Activated CD4-positive, CD25-positive, alpha-beta regulatory T cell treated with anti-CD3 and anti-CD28 coated beads, Interleukin-2, amount 50 U/mL, for 16 hours (primary cell): ENCODE measurements at places on chromosomes 6 and 20.

DNA sequence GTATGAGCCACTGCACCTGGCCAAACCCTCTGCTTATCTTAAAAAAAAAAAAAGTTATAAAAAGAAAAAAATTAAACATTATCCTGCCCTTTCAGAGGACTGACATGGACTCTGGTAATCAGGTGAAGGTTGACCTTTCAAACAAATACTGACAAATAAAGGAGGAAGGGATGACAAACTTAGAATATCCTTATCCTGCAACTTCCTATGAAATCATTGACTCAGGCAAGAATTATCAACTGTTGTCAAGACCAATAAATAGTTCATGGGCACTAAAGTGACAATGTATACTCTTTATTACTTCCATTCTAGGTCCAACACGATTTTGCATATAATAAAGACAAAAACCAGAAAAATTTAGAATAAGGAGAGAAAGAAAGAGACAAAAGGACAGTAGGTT is 117.9 kb downstream of the KIF16B start:
- no peak for DNase-seq

DNA sequence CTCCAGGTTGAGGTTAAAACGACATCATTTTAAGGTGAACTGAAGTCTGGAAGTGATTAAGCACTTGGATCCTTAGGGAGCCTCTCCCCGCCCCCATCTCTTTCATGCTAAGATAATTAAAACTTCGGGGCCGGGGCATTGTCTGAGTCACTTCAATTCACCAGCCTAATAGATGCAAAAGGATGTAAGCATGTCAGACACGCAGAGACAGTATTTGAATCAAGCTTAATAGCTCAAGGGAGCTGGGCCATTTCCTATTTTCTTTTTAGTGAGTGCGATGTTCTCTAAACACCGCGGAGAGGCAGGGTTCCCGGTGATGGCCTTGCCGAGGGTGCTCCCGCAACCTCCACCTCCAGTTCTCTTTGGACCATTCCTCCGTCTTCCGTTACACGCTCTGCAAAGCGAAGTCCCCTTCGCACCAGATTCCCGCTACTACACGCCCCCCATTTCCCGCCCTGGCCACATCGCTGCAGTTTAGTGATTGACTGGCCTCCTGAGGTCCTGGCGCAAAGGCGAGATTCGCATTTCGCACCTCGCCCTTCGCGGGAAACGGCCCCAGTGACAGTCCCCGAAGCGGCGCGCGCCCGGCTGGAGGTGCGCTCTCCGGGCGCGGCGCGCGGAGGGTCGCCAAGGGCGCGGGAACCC is 516 bp upstream of the IRF4 start:
- no peak for DNase-seq

- DNase-seq, result no peak
Observed at GRCh38 chr20:21352703-21353102, 44.6 kb downstream of the NKX2-4 start.

DNA sequence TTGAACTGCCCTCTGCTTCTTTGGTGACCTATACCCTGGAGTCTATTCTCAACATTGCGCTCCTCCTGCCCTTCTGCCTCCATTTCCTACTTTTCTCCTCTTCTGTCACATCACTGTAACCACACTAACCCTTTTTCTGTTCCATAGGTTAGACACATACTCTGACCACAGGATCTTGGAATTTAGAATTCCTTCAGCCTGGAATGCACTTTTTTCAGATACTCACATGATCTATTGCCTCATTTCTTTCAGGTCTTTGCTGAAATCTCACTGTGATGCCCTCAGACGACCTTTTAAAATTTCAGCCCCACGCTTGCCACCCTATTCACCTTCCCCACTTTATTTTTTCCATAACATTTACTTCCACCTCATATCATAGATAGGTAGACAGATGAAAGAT is 5.1 kb downstream of the VNN1 start:
- DNase-seq, result no peak

DNA sequence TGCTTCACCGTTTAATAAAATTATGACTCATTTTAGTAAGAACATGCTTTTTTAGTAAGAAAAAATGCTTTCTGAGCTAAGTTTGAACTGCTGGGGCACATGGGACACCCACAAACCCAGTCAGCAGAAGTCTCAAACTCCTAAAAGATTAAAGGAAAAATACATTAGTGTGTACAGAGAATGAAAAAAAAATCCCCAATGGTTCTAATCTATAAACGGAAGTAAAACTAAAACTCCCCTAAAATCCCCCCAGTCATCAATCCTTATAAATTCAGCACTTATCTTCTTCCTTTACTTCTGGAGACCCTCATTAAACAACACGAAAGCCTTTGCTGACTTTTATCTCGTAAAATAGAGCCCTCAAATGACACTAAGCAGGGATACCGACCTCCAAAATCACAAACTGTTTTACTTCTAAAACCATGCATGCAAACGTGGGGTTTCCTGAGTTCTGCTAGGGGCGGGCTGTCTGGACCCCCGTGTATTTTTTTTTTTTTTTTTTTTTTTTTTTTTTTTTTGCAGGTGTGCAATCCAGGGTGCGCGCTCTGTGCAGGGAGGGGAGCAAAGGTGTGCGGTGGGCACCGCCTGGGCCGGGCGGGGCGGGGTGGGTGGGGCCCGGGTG is 1.1 kb upstream of the MYB start:
- DNase-seq, result no peak

GRCh38 chr6:16270178-16270794 is 31.9 kb downstream of the GMPR start:
- DNase-seq, result no peak

GRCh38 chr6:94361304-94362060 is 942.1 kb upstream of the EPHA7 start:
- DNase-seq, result no peak

- no peak for DNase-seq
Observed at GRCh38 chr6:18004256-18004985, 17.0 kb upstream of the KIF13A start.

DNA sequence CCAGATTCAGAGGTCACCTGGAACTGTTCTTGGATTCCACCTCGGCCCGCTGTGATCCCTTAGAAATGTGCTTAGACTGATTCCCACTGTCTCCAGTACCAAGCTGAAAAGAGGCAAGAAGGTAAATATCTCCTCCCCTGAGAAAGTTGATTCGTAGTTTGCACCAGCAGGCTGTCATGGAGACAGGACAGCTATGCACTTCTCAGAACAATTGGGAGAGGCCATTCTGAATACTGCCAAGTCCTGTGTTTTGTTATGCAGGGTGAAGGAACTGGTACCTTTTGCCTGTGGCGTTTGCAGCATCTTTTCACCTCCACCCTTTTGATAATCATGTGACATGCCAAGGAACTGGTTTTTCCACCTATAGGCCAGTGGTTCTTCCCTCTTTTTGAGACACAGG is 58.2 kb upstream of the RNGTT start:
- no peak for DNase-seq

GRCh38 chr6:165599121-165599520 is 63.9 kb downstream of the PDE10A start:
- no peak for DNase-seq

GRCh38 chr6:138211048-138211581 is 7.2 kb downstream of the PBOV1 start:
- no peak for DNase-seq

DNA sequence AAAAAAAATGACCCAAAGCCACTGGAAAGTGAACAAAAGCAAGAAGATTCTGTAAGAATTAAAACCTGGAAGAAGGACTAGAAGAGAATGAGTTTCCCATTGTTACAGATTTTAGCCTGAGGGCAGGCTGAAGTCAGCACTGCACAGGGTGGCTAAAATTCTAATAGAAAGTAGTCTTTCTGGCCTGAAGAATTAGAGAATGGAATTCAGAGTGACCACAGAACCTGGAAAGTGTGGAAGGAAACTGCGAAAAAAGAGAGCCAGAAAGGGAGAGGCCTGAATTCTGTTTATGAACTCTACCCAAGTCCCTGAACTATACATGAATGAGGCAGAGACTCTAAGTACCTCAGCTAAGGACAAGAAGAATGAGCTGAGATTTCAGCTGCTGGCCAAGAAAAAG is 38.9 kb upstream of the FILIP1 start:
- no peak for DNase-seq

- DNase-seq, result no peak
Observed at GRCh38 chr6:126955621-126956020, 162.8 kb upstream of the RSPO3 start.

GRCh38 chr6:137471986-137472385 is 22.2 kb downstream of the OLIG3 start:
- no peak for DNase-seq

DNA sequence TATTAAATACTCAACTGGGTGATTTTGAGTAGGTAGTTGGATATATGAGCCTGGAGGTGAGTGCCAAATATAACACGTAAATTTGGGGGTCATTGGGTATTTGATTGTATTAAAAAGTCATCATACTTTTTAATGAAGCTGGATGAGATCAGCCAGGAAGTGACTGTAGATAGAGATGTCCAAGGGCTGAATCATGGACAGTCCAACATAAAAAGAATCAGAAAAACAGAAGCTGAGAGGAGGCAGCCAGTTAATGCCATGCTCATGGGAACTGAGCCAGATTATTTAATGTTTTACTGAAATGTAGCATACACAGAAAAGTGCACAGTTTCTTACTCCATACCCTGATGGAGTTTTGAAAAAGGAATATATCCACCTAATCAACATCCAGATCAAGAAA is 435.5 kb upstream of the PLCB4 start:
- no peak for DNase-seq

GRCh38 chr6:161300823-161301222 is 27.0 kb upstream of the AGPAT4 start:
- DNase-seq, result no peak

GRCh38 chr6:87122477-87122876 is 27.6 kb upstream of the CGA start:
- no peak for DNase-seq

- no peak for DNase-seq
Observed at GRCh38 chr6:157830354-157831017, 7.4 kb downstream of the SNX9 start.

GRCh38 chr20:55714736-55715135 is 290.6 kb downstream of the CBLN4 start:
- DNase-seq, result no peak

DNA sequence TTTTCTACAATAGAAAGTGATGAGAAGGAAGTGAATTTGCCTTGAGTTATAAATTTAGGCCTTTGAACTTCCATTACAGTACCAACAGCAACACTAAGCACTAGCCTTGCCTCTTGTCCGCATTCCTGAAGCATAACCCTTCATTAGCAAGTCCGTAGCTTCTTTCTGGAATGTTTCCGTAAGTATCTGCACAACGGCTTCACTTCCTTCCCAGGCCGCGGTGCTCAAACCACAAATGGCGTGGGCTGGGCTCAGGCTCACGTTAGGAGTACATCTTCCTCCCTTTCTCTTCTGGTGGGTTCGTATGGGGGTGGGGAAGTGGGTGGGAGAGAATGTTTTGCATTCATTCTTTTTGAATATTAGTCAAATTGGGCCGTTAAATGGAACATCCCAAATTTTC is 193.8 kb upstream of the SNX9 start:
- no peak for DNase-seq

DNA sequence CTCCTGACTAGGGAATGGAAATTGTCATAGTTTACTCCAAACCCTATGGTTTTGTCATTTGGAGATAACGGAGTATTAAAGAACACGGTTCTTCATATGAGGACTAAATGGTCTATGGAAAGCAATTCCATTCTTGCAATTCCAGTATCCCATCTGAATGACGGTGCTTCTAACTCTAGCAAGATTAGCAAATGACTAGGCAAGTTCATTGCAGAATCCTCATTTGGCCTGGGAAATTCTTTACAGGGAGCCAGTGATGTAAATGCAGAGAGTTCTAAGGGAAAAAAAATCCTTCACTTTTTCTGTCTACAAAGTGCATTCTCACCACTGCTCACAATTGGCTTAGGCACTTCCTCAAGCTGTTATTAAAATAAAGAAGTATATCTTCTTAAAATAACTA is 111.5 kb downstream of the MOXD1 start:
- DNase-seq, result no peak

DNA sequence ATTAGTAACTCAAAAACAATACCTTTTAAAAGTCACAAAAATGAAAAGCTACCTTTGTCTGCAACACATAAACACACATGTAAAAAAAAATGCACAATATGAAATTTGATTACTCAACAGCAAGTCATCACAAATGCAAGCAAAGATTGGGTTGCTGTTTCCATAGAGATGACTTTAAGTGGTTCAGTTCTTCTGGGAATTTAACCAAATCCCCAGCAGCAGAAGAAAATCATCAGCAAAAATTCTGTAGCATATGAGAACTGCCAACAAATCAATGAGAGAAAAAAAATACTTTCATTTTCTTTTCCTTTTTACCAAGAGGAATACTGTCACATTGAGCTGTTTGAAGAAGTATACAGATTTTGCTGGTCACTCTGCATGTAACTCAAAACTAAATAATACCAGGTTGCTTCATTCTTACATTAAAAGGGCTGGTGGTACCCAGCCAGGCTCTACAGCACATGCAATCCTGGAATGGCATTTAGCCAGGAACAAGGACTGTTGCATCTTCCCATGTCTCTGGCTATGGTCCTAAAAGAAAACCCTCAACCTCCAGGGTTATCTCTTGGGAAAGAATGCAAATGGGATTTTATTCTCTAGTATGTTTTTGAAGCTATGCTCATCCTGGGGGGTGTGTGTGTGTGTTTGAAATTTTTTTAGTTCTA is 158.3 kb downstream of the OPRM1 start:
- DNase-seq, result no peak

DNA sequence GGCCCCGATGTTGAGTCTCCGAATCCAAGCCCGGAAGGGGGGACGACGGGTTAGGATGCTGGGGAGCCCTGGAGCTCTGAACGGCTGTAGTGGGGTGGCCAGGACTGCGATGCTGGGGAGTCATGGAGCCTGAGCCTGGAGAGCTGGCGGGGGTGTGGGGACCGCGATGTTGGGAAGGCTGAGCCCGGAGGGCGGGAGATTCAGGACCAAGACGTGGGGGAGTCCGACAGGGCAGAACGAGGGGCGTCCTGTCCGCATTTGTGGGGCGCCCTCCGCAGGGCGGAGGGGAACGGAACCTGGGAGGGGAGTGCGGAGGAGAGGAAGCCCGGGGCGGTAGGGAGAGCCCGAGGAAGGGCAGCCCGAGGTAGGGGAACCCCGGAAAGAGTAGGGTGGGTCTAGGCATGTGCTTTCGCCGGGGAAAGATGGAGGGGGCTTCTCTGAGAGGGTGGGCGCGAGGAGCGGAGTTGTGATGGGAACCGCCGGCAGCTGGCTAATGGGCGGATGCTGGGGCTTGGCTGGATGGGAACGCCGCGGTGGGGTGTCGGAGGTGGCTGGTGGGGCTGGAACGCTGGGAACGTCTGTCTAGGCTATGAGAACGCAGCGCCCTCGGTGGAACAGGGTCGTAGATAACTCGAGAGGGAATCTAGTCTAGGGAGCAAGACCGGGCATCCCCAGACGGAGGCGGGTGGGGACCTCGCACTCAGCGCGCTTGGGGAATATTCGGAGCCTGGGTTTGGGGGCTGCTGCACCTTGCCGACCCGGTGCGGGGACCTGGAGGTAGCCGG is 684 bp downstream of the PAQR8 start:
- DNase-seq, result no peak

DNA sequence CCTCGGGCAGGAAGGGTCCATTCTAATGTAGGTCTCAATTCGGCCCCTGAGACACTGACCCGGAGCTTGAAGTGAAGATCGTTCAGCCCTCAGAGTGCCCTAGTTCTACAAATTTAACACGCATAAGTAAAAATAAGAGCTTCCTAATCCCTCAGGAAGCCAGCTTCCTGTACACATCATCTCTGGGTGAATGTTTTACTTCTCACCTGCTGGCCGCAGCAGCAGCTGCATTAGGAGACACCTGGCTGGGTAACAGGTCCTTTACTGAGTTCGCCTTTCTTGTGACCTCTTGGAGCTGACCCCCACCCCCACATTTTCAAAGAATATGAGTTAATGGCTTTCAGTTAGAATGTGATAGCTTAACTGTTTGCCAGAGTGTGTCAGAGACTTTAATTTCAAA is 165.0 kb downstream of the SMOC2 start:
- no peak for DNase-seq
